ENCODE measurements at places on chromosomes 3 and 15.

DNA sequence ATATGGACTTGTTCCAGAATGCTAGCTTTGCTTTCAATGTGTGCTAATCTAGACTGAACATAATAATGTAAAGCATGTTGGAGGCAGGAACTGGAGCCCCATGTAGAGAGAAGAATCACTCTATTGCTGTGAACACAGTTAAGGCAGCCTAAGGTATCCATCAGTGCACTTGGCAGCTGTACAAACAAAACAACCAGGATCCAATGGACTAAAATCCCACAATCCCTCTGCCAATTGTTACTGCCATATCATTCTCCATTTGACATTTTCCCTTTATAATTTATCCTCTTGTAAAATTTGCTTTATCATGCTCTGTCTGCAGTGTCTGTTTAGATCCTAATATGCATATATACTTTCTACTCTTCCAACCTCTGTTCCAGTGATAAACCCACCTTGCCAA is 756.8 kb upstream of the LMCD1 start:
- DNase-seq = no peak

- DNase-seq = no peak
Measured at GRCh38 chr3:27200721-27201489, 168.3 kb downstream of the NEK10 start.

DNA sequence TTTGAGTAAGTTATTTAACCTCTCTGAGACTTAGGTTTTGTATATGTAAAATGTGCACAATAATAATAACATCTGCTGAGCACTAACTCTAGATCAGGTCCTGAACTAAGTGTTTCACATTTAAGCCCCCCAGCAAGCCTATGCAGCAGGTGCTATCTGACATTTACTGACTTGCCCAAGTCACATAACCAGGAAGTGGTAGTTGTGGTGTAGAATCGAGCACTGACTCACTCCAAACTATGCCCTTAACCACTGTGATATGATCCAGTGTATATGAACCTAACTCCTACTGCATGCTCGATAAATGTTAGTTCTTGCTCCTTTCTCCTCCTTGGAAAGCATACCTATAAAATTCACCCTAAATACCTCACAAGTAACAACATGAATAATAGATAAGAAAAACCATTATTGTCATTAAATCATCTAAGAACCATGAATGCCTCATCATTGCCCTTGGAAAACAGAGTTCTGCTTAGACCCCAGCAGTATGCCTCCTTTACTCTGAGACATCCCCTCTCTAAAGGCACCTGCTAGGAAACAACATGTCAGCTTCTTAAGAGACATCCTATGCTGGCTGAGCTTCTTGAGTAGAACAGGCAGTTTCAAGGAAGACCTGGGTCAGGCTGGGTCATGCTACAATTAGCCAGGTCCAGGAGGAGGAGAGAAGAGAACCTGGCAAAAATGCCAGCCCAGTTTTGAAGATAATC is 3.0 kb upstream of the SHC4 start:
- no peak for DNase-seq

- DNase-seq = no peak
Measured at GRCh38 chr3:63674586-63674985, 22.1 kb downstream of the SNTN start.

DNA sequence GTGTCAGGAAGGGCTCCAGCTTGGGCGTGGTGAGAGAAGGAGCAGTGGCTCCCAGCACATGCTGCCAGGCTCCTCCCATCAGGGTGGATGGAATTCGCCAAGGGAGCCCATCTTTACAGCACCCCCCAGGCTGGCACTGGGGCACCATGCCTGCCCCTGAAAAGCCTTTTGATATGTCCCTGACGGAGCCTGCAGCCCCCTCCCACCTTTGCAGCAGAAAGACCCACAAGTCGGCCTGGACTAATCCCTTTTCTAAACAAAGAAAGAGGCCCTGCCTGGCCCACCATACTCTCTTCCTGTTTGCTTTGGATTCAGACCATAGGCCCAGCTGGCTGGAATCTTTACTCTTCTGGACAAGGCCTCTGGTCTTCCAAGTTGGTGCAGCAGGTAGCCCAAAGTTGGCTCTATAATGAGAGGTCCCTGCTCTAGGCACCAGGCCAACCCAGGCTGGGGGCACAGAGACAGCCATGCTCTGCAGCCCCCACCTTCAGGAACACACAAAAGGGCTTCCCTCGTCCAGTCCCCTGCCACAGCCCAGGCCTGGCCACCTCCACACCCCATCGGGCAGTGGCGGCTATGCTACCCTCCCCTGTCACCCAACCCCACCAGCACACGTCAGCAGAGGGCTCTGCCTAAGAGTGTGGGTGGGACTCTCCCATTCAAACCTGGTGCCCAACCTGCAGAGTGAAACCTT is 5.4 kb downstream of the ANPEP start:
- DNase-seq = no peak

DNA sequence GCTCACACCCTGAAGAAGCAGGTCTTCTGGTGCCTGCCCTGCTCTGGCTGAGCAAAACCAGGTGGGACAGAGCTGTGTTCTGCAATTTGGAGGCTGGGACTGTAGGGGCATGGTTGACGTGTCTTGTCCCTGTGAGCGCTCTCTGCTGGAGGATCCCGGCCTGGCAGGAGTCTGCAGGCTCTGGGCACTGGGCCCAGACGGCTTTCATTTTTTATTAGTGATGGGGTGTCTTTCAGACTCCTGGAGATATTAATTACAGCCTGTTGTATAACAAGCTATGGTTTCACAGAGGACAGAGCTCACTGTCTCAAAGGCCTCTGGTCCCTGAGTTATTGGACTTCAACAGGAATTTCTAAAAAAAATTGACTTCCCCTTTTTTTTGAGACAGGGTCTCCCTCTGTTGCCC is 29.5 kb upstream of the ZNF710 start:
- peak; percentile 37 for DNase-seq

DNA sequence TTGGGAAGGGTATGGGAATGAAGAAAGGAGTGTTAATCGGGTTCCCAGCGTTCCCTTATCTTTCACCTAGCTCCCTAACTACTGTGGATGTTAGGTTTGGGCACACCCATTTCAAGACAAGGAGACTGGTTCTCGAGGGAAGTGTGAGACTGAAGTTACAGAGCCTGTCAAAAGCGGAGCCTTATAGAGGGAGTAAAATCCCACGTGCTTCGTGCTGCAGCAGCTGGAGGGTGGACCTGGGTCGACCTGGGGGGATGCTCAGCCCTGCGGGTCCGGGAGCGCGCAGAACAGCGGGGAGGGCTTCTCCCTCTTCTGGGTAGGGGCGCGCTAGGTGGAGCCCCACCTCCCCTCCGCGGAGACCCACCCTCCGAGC is 314 bp upstream of the TMED3 start:
- DNase-seq = no peak

DNA sequence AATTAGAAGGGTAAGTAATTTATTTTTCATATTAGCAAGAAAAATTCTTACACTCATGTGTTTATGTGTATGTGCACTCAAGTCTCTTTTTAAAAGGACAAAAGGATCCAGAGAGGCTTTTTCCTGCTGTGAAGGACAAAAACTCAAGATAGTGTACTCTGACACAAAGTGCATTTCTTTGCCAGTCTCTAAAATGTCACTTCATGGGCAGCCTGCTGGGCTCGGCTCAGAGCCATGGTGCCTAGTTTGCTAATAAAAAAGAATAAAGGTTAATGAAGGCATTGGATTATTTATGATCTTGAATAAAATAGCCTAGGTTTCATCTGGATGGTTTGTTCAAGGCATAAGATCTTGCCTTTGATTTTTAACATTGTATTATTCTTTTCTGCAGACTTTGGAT is 989.0 kb downstream of the TBL1XR1 start:
- DNase-seq = no peak

DNA sequence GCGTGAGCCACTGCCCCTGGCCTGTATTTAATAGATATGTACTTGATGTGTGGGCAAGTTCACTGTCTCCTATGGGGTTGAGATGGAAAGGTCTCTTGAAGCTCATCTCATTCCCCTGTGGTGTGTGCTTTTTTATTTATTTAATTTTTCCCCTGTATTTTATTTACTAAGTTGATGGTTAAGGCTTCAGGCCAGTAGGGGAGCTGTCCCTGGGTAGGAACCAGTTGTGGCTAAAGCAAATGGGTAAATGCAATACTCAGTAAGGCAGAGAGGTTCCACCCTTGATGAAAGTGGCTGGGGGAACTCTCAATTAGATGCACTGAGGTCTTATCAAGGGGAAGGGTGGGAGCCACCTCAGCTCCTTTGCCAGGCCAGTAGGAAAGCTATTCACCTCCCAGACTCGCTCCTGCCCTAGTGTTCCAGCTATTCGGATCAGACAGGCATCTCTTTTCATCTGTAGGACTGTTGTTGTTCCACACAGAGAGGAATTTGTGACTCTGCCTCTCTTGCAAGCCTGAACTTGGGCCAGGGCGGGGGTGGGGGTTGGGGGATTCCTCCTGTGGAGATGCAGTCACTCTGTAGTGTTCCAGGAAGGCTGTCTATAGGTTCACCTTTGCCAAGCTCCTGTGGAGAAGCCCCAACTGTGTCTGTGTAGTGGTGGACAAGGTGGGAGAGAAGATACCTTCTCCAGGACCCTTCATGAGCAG is 26.1 kb downstream of the PCCB start:
- DNase-seq = no peak

DNA sequence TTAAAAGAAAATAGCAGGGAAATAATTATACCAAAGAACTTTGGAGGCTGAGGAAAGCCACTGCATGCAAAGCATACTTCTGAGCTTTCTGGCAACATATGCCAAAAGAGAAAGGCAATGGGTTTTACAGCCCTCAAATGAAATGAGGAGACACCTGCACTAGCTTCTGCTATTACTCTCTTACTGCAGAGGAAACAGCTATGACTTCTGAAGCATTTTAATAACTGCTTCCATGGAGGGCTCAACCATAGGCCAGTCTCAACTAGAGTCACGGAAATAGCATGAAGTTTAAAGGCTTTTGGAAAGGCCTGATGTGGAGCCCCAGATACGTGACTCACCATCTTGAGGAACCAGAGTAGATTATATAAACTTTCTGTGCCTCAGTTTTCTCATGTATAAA is 114.8 kb downstream of the OXNAD1 start:
- DNase-seq = no peak

DNA sequence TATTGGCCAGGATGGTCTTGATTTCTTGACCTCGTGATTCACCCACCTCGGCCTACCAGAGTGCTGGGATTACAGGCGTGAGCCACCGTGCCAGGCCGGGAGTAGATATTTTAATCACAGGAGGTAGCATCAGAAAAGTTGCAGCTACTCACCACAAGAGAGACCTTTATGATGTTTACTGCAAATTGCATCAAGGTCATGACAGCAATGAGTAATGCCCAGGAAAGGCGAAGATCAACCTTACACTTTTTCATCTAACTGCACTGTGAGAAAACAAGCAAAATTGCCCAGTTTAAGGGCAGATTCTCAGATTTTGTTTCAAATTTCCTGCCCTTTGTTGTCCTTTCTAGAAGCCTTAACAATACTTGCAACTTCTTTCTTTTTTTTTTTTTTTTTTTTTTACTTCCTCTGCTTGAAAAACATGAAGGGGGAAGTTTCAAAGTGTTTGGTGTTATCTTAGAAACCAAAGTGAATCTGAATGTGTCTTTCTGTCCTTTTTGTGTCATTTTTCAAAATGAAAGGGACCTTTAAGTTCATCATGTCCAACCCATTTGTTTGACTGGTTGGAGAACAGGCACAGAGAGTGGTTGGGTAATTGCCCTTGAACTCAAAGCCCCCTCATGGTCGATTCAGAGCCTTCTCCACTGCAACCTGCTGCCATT is 25.0 kb downstream of the TGFBR2 start:
- peak; percentile 50 for DNase-seq

GRCh38 chr3:27720899-27721716 is 1.0 kb downstream of the EOMES start:
- no peak for DNase-seq

DNA sequence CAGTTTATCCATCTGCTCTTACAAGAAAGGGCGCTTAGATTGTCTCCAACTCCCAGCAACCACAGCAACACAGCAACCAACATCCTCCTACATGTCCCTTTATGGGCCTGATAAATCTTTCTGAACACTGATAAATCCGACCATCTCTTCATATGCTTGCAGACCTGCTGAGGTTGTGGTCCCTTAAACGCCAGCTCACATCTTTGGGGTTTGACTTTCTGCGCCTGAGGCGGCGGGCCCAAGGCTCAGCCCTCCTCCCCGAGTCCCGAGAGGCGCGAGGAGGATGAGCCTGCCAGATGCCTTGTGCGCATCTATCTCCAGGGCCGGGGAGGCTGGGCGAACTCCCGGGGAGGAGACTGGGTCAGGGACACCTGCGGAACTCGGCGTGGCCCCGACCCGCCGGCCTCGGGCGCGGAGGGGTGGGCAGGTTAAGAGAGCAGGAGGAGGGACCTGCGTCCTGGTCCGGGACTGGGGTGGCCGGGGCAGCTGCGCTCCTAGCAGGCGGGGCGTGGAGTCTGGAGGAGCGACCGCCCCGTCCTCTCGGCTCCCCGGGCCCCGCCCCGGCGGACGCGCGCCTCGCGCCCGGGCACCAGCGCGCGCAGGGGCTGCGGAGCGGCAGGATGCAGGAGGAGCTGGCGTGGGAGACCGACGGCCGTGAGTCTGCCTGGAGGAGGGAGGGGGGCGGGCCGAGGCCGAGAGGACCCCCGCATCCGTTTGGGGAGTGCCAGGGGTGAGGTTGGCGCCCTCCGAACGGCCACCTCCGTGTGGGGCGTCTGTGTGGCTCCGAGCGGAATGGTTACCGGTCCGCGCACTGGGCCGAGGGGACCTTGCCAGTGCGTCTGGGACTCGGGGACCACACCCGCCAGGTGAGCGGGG is at the start of gene ANKDD1A:
ANKDD1A (plus strand) TSS at position 592 of the 876 bp plus-strand sequence; CDS start at position 621, 29 bp downstream.
- peak; percentile 8 for DNase-seq

GRCh38 chr15:50186752-50187151 is 4.8 kb downstream of the SLC27A2 start:
- DNase-seq = no peak

- no peak for DNase-seq
Measured at GRCh38 chr15:36550650-36551049, 28.8 kb upstream of the CDIN1 start.

DNA sequence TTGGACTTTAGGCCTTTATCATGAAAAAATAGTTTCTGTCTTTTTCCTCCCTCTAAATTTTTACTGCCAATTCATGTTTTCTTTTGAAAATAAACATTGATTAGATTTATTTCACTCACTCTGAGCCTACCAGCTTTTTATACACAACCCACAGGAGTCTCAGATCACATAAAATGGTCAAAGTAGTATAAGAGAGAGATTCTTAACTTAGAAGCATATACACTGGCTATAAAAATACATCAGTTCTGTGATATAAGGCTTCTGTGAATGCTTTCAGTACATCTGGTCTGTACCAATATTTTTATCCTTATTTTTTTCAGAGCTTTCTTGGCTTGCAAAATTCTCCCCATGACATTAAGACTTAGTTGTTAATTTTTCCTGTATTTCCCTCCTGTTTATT is 117.0 kb upstream of the PTX3 start:
- no peak for DNase-seq

DNA sequence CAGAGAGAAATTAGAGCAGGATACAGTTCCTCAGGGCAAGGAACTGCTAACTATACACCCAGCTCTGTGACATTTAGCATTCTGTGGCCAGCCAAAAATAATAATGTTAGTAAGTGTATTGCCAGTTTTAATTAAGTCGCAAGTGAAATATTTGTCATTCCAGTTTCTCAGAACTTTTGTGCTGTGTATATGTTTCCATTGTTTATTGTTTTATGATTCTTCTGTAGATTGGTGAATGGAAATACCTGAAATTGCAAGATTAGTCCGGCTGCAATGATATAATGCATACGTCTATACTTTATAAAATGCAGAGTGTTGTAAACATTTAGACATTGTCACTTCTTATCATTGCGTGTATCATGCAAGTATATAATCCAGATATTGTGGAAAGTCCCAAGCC is 351.3 kb upstream of the GRM7 start:
- no peak for DNase-seq
